NCI-H1092 treated with DMSO at 0.1 percent for 48 hours (cell line): ENCODE measurements at places on chromosomes 12 and 14.

- DNase-seq: no peak
These were observed 350.4 kb downstream of the TRHDE start for GRCh38 chr12:72622556-72622955.

DNA sequence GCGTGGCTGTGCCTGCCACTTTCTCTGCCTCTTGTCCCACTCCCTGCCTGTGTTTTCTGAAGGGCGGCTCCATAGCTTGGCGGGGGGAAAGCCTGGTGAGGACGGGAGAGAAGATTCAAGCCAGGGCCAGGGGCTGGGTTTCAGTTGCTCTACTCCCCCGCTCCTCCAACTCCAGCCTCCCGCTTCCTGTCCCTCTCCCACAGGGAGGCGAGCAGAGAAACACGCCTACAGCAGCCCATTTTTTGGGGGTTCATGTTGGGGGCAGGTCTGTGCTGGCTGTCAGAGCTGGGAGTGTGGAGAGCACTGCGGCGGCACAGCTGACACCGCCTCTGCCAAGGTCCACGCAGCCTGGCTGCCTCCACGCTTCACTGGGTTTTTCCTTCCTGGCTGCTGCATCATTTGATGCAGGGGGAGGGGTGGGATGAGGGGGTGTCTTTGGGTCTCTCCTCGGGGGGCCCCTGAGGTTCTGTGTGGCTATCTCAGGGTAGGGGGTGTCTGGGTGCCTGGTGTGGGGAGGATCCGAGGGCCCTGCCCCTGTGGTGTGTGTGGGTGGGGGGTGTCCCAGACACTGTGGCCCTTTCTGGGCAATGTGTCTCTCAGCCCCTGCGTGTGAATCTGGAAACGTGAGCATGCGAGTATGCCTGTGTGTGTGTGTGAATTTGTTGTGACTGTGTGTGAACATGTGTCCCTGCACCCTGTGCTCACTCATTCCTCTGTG is 10.7 kb upstream of the KRT80 start:
- peak; percentile 49 for DNase-seq

GRCh38 chr12:28497889-28498411 is 307.7 kb downstream of the CCDC91 start:
- no peak for DNase-seq

GRCh38 chr12:7375145-7375543 is 68.8 kb downstream of the CD163L1 start:
- no peak for DNase-seq

GRCh38 chr12:10214136-10214894 is 1.6 kb downstream of the GABARAPL1 start:
- DNase-seq: no peak

DNA sequence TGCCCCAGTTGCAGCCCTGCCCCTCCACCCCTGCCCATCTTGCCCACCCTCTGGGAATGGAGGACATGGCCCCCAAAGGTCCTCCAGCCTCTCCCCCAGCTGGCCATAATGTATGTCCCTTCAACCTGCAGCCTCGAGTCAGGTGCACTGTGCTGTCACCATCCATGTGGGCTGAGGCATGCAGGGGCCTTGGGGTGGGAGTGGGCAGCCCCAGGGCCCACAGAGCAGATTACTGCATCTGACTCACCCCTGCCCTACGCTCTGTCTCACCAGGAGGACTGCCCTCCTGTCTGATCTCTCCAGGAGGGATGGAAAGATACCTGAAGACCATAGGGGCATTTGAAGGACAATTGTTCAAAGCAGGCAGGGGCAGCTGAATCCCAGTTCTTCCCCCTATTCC is 13.3 kb downstream of the SYNDIG1L start:
- no peak for DNase-seq

DNA sequence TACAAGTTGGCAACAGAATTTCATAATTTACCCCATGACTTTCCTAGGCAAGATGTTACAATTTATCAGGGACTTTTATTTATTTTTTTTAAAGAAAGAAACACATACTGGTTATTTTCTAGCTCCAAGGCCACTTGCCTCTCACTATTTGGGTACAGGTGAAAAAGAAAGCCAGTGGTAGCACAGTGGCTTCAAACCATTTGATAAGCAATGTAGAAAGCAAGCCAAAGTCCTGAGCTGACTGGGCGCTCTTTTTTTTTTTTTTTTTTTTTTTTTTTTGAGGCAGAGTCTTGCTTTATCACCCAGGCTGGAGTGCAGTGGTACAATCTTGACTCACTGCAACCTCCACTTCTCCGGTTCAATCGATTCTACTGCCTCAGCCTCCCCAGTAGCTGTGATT is 73.3 kb downstream of the STXBP6 start:
- no peak for DNase-seq

GRCh38 chr14:68925373-68925772 is 53.7 kb downstream of the ACTN1 start:
- no peak for DNase-seq

DNA sequence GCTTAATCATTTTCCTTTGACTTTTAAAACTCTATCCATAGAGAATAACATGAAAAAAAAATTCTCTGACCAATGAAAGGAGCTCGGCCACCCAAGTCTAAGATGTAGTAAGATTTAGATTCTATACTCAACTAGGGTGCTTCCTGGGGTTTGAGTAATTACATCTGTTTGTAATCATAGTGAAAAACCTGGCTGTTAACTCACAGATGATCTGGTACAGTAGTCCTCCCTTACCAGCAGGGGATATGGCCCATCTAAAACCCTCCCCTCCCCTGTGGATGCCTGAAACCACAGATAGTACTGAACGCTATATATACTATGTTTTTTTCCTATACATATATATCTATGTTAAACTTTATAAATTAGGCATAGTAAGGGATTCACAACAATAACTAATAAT is 89.2 kb downstream of the DAAM1 start:
- no peak for DNase-seq

DNA sequence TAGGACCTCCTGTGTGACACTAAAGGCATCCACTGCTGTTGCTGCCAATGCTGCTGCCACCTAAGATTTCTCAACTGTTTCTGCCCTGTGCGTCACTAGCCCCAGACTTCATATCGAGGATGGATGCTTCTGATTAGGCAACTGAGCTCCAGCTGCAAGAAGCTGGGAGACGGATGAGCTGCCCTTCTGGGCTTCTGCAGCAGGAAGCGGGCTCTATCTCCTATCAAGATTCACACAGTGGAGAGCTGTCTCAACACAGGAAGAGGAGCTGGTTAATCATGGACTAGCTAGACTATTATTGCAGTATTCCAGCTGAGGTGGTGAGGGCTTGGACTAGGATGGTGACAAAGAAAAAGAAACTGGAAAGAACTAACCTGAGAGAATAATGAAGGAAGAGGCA is 59.2 kb upstream of the PELI2 start:
- DNase-seq: no peak

GRCh38 chr14:81192594-81192993 is 28.2 kb downstream of the GTF2A1 start:
- DNase-seq: no peak

- DNase-seq: peak; percentile 56
These were observed 1.1 kb downstream of the MIS18BP1 start for GRCh38 chr14:45251912-45252311.

DNA sequence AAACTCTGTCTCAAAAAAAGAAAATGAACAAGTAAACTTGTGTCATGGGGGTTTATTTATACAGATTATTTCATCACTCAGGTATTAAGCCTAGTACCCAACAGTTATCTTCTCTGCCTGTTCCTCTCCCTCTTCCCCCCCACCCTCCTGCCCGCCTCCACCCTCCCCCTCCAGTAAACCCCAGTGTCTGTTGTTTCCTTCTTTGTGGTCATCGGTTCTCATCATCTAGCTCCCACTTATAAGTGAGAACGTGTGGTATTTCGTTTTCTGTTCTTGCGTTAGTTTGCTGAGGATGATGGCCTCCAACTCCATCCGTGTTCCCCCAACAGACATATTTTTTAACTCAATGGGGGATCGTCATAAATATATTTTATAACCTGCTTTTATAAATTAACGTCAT is 12.3 kb downstream of the IL31 start:
- no peak for DNase-seq

GRCh38 chr12:30652034-30652696 is 43.5 kb downstream of the IPO8 start:
- no peak for DNase-seq

GRCh38 chr14:94180655-94181271 is 6.6 kb downstream of the PPP4R4 start:
- DNase-seq: no peak

- no peak for DNase-seq
These were observed 6.6 kb upstream of the IKZF4 start for GRCh38 chr12:56014205-56014604.

GRCh38 chr14:51554953-51555352 is 96.8 kb upstream of the FRMD6 start:
- no peak for DNase-seq

- DNase-seq: no peak
These were observed 25.0 kb downstream of the IFT81 start for GRCh38 chr12:110149086-110149660.
